Activated T-cell treated with anti-CD3 and anti-CD28 coated beads for 4 hours (primary cell): ENCODE measurements at places on chromosomes 2 and 18.

GRCh38 chr2:108979461-108979860, 9.6 kb downstream of the EDAR start:
- DNase-seq = no peak

DNA sequence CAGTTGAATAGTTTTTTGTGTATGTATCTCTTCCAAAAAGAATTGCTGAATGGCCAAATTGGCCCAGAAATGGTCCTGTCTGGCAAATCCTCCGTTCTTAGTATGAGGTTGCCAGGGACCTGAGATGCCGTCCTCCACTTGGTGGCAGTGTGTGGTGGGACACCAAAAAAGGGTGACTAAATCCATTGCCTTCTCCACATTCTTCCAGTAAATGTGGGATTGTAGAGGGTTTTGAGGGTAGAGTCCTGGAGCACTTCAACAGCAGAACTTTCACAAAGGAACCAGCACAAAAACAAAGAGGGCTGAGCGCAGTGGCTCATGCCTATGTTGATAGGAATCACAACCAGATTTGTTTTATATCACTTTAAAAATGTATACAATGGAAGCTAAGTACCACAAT, 199.9 kb downstream of the BCL2 start:
- no peak for DNase-seq

GRCh38 chr18:62634458-62634857, 80.9 kb upstream of the PHLPP1 start:
- DNase-seq = no peak

GRCh38 chr18:38980420-38980819, 1414.8 kb upstream of the CELF4 start:
- no peak for DNase-seq

DNA sequence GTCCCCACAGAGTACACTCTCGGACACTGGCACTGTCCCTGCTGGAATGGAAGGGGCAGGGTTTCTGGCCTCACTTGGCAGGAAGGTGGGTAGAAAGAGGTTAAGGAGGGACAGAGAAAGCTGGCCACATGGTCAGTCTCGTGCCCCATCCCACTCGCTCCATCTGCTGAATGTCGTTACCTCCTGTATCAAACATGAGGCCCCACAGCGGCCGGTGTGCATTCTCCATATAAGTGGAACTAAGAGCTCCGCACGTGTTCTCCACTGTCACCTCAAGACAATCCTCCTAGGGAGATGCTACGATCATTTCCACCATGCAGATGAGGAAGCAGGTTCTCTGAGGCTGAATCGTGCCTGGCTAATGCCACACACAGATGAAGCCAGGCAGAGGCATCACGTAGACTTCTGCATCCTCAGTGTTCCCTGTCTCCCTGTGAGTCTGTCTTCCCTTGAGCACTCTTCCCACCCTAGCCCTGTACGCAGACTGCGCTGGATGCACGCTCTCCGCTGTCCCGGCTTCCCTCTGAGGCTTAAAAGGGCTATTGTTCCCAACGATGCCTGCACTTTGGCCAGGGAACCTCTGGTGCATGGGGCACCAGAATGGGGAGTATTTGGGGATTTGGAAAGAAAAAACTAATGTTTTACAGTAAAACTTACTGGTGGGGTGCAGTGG, 35.1 kb downstream of the MAL start:
- no peak for DNase-seq

DNA sequence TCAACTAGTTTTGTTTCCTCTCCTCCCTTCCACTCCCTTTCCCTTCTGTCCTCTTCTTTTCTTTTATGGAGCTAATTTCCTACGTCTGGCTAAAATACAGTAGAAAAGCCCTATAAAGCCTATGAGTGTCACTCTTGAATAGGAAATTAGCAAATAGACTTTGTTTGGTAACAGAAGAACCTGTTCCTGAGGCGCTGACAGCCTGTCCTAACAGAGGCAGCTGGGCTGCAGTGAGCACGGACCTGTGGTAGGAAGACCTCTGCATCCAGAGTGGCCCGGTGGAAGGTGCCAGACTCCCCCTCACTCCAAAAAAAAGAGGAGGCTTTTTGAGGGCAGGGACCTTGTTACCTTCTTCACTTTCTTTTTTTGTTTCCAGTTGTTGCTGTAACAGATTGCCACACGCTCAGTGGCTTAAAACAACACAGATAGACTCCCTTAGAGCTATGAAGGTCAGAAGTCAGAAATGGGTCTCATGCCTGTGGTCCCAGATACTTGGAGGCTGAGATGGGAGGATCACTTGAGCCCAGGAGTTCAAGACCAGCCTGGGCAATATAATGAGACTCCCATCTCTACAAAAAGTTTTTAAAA, 81.2 kb upstream of the TXNDC2 start:
- DNase-seq = no peak

DNA sequence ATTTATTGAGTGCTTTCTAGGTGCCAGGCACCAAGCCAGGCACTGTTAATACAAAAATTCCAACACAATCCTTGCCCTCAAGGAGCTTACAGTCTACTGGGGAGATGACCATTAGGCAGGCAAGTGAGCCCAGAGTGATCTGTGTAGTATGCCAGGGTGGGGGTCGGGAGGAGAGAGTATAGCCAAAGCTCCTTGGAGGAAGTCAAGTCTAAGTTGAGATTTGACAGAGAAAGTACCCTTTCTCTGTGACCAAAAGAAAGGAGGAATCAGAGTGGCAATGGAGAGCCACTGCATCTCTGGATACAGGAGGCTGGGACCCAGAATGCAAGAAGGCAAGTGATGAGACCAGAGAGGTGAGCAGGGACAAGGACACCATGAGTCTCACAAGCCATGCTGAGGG, 7.5 kb downstream of the ANKRD53 start:
- no peak for DNase-seq

- DNase-seq = no peak
Observed at GRCh38 chr2:138503652-138504051, 2.1 kb downstream of the SPOPL start.

- DNase-seq = peak; percentile 40
Observed at GRCh38 chr2:27123302-27124150, at the start of gene ABHD1. ABHD1 (plus strand) TSS chr2:27123815; CDS start chr2:27123949, 134 bp downstream.

DNA sequence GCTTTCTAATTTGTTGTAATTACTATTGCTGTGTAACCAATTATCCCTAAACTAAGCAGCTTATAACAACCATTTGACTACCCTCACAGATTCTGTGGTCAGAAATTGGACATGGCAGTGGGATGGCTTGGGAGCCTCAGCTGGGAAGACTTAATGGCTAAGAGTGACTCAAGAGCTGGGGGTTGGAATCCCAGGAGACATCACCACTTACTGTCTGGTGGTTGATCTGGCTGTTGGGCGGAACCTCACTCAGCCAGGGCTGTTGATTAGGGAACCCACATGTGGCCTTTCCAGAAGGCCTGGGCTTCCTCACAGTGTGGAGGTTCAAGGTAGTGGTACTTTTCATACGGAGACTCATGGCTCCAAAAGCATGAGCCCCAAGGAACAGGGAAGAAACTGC, 49.8 kb downstream of the E2F6 start:
- DNase-seq = no peak

DNA sequence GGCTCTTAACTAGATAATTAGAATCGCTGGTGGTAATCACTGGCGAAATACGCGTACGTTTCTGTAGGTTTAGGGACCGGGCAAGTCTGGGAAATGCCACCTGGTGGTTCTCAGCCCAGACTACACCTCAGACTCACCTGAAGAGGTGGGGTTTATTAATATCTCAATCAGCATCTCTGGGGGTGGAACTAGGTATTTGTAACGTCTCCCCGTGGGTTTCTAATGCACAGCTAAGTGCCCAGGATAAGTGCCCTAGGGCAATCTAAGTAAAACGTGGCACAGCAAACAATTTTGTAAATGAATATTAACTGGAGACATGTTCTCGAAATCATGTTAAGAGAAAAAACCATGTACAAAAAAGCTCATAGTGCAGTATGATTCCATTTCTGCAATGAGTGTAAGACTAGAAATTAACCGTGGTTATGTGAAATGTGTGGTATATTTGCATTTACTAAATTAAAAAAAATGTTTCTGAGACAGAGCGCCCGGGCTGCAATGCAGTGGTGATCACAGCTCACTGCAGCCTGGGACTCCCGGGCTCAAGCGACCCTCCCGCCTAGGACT, 760 bp upstream of the CNOT11 start:
- peak; percentile 15 for DNase-seq

- DNase-seq = no peak
Observed at GRCh38 chr2:238097201-238097987, 2.7 kb upstream of the ESPNL start.

- DNase-seq = no peak
Observed at GRCh38 chr18:23921716-23922285, 92.8 kb upstream of the TTC39C start.

- DNase-seq = no peak
Observed at GRCh38 chr2:192298664-192299063, 103.9 kb upstream of the TMEFF2 start.

DNA sequence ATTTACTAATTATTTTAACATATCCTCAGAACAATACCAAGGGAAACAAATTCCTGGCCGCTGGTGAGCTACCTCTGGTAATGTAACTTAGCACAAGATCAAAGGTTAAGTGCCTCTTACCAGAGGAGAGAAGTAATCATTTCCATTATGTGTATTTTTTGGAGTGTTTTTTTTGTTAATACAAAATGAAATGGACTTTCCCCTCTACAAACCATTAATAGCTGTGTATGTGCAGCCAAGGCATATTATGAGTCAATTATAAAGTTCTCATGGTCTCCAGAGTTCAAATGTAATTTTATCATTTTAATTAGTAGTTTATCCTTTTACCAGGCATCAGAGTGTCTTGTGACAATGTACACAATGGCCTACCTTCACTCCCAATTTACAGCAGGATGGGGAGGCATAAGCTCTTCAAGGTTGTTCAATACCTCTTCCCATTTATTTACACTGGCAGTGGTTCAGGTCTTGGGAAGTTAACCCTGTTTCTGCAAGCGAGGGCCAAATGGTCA, 242.2 kb downstream of the TGIF1 start:
- DNase-seq = no peak

DNA sequence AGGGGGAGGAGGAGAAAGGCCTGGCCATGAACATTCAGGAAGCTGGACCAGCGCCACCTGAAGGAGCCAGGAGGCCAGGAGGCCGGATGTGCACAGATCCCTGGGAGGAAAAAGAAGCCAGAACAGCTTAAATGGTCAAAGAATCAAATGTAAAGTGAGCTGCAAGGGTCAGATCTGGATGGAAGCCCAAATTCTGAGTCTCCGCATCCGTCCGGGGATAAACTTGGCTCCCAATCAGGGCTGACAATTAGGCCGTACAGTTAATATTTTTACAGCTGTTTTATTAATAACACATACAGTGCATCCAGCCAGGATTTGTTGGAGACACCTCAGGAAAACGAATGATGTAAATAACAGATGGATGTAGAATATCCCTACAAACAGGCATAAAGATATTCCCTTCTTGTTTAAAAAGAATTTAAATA, 495.1 kb upstream of the TCF4 start:
- no peak for DNase-seq

- no peak for DNase-seq
Observed at GRCh38 chr2:211982162-211982561, 556.4 kb downstream of the ERBB4 start.

GRCh38 chr2:149143734-149144133, 105.2 kb downstream of the LYPD6B start:
- DNase-seq = no peak

- DNase-seq = no peak
Observed at GRCh38 chr18:26524504-26525351, 23.6 kb downstream of the KCTD1 start.

- DNase-seq = no peak
Observed at GRCh38 chr2:217709478-217710210, 293.2 kb downstream of the TNS1 start.

DNA sequence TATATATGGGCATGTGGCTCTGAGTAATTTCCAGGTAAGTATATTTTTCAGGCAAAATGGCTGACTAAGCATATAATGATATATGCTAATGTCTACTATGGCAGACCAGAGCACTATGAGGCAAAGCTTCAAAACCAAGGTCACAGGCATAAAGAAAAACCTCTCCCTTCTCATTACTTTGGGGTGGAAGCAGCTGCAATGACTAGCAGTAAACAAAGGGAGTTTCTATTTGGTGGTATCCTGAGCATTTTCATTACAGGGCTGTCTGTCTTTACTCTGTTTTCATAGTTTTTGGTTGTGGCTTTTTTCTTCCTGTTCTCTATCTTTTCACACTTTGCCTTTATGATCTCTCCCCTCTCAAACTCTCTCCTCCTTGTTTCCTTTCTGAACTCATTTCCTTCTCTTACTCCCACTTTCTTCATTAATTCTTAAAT, 15.6 kb downstream of the PDE6D start:
- no peak for DNase-seq

DNA sequence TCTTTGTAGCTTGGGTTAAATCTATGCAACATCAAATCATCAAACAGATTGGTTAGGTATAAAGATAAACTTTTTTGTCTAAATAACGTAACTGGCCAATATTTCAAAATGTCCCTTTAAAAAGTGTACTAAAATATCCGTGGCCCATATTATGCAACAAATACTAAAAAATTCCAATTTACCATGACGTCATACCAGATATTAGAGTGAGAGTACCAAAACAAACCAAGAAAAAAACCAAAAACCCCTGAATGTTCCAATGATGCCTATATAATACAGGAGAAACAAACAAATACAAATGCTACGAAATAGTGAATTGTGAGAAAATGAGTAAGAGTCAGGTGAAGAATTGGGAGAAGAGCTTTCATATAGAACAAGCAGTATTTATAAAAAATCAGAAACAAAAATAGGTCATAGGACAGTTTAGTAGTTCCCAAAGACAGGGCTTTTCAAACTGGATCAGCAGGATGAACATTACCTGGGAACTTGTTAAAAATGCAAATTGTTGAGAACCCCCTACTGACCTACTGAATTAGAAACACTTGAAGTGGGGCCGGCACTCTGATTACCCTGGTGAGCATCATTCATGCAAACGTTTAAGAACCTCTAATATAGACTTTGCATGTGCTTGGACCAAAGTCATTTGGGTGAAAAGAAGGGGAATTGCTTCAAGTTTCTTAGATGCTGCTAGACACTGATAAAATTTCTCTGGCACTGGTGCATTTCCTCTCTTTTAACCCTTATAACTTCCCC, 753.7 kb downstream of the DSC3 start:
- no peak for DNase-seq

- no peak for DNase-seq
Observed at GRCh38 chr2:240734756-240735155, 43.1 kb downstream of the AQP12A start.

DNA sequence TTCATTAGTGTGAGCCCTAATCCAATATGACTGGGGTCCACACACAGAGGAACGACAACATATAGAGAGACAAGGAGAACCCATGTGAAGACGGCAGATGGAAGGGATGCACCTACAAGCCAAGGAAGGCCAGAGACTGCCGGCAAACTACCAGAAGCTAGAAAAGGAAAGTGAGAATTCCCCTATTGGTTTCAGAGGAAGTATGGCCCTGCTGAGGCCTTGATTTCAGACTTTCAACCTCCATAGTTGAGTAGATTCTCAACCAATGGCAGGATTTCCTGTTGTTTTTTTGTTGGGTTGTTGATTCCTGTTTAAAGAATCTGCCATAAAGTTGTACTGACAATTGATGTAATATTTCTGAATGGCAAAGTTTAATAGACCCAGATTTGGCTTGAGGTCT, 241.5 kb downstream of the SATB2 start:
- no peak for DNase-seq
